ENCODE measurements at places on chromosomes 3 and 15.
A peak's percentile ranks its signal among the peaks of the same experiment; 100 is the strongest.

DNA sequence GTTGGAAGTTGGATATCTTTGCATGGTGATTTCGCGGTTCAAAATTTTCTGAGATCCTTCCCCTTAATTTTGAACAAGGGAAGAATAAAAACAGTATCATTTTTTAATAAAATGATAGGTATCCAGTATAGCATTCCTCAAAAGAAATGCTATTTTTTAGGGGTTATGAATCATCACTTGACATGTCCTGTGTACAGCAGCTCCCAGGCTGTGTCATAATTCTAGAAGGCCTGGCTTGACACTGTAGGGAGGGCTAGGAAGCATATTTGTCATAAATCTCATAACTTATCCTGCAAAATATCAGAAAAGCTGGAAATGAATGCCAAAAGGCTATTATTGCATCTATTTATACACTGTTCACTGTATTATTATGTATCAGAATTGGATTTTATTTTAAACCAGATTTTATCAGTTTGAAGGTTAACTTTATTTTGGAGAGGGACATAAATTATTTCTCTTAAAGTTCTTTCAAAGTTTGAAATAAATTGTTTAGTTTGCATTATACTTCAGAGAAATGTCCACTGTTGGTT is 539.1 kb upstream of the ROBO2 start:
- peak; percentile 60 for DNase-seq

GRCh38 chr15:27939246-27939645 is 159.9 kb downstream of the OCA2 start:
- DNase-seq: peak; percentile 16

DNA sequence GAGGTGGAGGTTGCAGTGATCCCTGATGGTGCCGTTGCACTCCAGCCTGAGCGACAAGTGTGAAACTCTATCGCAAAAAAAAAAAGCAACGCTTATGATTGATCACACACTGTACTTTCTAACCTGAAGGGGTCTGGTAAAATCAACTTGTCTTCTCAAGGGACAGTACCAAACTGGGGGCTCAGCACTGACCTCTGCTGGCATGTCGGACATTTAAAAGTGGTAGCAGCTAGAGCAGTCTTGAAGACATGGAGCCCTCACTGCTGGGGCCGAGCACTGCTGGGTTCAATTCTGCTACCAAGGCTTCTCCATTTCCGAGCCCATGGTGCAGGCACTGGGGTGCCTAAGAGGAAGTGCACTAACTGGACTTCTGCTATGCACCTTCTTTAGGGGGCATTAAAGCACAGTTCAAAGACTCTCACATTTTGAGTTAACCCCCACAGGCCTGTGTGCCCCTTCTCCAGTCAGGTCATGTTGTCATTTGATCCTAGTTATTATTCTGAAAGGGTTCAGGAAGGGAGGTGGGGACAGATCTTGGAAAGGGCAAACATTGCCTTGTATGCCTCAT is 26.4 kb upstream of the LAMP3 start:
- peak; percentile 17 for DNase-seq

GRCh38 chr15:44394062-44394461 is 33.4 kb upstream of the CTDSPL2 start:
- peak; percentile 21 for DNase-seq

GRCh38 chr3:183274609-183275008 is 21.6 kb downstream of the B3GNT5 start:
- peak; percentile 30 for DNase-seq

DNA sequence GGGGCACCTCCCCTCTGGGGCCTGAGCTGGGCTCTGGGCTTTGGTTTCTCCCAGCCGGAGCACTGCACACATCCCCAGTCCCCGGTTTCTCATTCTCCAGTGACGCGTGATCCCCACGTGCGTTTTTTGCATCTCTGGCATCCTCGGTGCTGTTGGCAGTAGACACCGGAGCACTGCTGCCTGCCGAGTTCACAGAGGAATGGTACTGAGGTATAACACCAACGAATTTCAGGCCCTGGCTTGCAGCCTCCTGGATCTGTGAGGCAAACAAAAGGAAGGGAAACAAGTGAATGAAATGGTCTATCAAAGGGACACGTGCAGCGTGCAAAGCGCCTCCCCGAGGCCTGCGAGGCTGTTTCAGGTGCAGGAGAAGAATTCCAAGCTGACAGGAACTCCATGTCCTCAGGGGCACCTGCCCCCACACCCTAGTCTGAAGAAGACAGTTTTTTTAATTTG is 112.9 kb downstream of the OXNAD1 start:
- no peak for DNase-seq

GRCh38 chr3:26082911-26083310 is 293.0 kb downstream of the OXSM start:
- no peak for DNase-seq

GRCh38 chr3:184751204-184752040 is 39.6 kb upstream of the MAGEF1 start:
- no peak for DNase-seq

DNA sequence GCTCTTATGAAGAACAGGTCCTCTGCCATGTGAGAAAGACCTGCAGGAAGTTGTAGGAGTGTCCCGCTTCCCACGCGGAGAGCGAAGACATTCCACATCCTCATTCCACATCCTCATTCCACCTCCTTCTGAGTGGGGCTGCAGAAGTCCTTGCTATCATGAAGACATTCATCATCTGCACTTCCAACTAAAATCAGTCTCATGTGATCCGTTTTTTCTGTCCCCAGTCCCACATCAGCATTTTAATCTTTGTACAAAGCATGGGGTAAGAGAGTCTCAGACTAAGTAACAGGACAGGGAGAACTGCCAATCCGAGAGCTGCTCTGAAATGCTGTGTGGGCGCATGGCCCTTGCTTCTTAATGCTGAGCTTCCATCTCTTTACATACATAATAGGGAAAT is 227.2 kb downstream of the RSRC1 start:
- peak; percentile 2 for DNase-seq

DNA sequence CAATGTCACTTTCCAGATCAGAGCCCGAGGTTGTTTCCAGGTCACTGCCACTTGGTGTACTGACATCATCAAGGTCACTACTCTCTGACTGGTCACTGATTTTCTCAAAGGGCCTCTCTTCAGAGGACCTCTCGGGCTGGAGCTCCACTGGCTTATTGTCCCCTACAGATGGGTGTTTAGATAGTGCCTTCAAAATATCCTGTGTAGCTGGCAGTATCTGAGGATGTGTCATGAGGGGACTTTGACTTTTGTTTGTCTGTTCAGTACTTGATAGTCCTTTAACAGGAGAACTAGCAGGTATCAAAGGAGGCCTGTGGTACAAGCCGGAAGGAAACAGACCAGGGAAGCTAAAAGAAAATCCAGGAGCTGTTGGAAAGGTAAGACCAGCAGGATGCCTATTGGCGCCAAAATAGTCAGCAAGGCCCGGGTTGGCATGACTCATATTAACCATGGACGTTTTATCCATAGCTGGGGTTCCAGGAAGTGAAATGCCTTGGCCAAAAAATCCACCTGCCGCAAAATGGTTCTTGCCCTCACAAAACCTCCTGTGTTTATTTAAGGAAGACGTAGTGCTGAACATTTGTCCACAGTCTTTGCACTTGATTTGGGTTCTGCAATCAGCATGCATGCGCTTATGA is 547.3 kb downstream of the MECOM start:
- no peak for DNase-seq

DNA sequence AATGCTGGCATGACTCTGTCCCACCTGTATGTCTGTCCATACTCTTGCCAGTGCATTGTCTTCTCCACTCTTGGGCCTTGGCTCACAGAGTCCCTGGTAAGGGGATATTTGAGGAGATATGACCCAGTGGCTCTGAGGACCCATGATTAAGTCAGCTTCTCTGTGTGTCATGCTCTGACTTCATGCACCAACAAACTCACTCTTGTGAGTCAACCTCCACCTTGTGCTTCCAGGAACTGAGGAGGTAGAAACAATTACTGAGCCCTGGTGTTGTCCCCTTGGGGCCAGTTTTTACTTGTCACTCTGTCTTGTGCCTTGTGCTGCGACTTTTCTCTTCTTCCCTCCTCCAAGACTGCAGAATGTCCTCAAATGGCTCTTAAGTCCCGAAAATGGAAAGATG is 127.1 kb downstream of the ABHD5 start:
- no peak for DNase-seq

GRCh38 chr15:48898032-48898431 is 20.1 kb downstream of the EID1 start:
- no peak for DNase-seq

GRCh38 chr3:107942244-107942643 is 148.6 kb downstream of the CD47 start:
- DNase-seq: peak; percentile 24

DNA sequence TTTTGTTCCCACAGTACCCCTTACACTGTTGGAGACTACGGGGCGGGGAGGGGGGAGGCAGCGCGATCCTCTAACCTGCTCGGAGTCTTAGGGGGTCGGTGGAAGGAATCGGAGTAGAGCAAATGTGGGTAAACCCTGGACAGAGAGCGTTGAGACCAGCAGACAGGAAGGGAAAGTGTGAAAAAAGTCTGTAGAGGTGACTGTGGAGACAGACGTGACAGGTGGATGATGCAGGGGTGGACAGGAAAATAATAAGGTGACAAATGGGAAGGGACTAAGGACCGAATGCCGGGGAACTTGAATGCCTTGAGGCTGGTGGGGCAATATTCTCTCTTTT is 424 bp downstream of the EAF2 start:
- DNase-seq: no peak

DNA sequence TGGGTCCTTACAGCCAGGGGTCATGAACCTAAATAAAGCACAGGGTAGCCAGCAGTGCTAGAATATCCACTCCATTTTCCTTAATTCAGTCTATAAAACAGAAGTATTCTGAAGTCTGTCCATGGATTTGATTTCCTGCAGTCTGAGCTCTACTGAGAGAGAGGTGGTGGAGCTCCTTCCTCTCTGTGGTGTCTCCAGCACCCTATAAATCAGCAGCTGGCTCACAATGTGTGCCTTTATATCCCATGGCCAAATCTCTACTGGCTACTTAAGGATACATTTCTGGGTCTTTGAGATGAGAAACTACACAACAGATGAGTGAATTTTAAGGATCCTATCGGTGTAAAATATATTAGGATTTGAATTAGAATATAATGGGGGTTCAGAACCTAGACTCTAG is 339.9 kb upstream of the RBMS3 start:
- no peak for DNase-seq

DNA sequence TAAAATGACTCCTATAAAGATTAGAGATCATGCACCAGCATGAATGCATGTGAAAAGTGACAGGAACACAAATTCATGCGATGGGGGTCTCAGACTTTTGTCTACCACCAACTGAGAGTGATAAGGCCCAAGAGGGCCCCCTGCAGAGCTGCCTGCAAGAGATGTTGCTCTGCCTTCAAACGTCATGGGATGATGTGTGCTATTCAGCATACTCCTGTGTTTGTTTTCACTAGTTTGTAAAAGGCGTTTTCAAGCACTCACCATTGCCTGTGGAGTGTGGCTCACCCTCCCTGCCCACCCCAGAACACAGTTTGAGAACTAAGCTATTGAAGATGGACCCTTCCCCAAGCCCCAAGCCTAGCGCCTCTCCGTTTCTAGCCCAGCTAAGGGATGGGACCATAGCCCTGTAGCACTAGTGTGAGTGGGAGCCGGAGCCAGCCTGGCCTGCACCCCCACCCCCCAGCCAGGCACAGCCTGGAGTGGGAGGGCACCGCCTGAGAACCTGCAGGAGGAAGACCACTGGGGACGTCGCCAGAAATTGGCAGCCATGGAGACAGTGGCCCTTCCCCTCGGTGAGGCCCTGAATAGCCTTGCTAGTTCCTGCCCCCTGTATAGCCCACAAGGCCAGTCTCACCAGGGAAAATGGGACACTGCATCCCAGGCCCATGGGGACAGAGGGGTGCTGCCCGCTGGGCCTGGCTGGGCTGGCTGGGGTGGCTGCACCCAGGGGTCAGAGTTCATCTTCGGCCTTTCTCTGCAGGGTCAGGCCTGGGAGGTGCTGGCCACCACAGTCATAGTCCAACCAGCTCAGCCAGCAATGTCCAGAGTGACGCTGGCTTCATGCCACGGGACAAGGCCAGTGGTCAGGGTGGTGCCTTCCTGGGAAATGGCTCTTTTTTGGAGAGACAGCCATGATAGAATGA is 22.6 kb upstream of the KLF13 start:
- no peak for DNase-seq

- DNase-seq: no peak
These were observed 8.9 kb downstream of the NSUN3 start for GRCh38 chr3:94071713-94072284.

- no peak for DNase-seq
These were observed 483 bp downstream of the EHD4 start for GRCh38 chr15:41971895-41972252.

DNA sequence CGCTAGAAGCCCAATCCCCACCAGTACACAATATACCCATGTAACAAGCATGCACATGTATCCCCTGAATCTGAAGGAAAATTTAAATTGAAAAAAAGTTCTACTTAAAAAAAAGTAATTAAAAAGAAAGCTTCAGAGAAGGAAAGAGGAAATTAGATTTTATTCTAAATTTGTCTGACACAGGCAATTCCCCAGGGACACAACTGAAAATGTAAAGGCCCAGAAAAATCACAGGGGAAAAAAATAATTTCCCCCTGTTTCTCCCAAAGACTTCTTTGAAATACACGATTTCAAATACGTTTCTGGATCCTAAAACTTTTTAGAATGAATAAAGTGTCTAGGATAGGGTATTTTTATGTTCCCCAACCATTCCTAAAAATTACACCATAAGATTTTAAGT is 42.9 kb downstream of the SEMA5B start:
- DNase-seq: no peak

DNA sequence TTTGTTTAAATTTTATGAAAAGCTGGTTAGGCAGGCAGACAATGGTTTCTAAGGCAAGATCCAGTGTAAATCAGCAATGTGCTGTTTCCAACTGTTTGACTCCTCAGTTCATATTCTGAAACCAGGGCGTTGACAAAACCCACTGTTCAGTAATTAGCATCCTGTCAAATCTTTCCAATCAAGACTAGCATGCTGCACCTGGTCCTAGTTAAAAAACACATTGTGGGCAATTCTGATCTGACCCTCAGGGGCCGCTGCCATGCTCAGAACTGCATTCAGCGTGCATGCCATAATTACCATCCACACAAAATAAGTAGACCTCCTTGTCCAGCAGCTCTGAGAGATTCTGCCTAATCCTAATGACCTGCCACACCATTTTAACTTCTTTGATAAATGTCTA is 20.9 kb upstream of the RBP1 start:
- no peak for DNase-seq

GRCh38 chr3:65669163-65669875 is 369.4 kb downstream of the MAGI1 start:
- peak; percentile 37 for DNase-seq

Measured in fibroblast of skin of right biceps (primary cell).